ENCODE measurements at places on chromosomes 6 and 20. TPM values are rescaled to one million over a fixed set of nuclear protein-coding genes. Genes with fewer than 3 reads are reported as not detected.
A peak's percentile ranks its signal among the peaks of the same experiment; 100 is the strongest.

Gene STXBP5
- total RNA-seq: 19.7 TPM

- peak; percentile 35 for DNase-seq
These were observed 746 bp downstream of the BACH2 start for GRCh38 chr6:90295854-90296340.

GRCh38 chr6:39335780-39336545, 13.5 kb upstream of the KCNK16 start:
- DNase-seq: no peak

Gene ULBP2
- not detected for total RNA-seq

Gene GNAS-AS1
- total RNA-seq: not detected

Gene CCN6
- total RNA-seq: not detected

Gene SPDEF
- 0.19 TPM for total RNA-seq

GRCh38 chr20:17643531-17644188, 38.4 kb downstream of the RRBP1 start:
- no peak for DNase-seq

- DNase-seq: no peak
These were observed 164.6 kb downstream of the MTFR2 start for GRCh38 chr6:136085370-136086115.

Gene IRF4
- 5.8 TPM for total RNA-seq

DNA sequence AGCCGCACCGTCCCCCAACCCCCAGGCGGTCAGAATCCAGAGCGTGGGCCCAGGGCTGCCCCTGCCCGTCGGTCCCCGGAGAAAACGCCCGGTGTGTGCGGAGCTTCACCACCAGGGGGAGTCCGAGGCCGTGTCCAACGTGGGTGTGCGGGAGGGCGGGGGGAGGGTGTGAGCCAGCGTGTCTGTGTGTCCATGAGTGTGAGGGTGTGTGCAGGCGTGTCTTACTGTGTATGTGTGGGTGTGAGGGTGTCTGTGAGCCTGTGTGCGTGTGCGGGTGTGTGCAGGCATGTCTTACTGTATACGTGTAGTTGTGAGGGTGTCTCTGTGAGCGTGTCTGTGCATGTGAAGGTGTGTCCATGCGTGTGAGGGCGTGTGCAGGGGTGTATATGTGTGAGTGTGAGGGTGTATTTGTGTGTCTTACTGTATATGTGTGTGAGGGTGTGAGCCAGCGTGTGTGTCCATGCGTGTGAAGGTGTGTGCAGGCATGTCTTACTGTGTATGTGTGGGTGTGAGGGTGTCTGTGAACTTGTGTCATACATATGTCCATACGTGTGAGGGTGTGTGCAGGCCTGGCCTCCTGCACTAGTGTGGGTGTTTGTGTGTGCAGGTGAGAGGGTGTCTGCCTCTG, 24.6 kb upstream of the GATA5 start:
- peak; percentile 79 for DNase-seq

- DNase-seq: no peak
These were observed 26.8 kb upstream of the ASF1A start for GRCh38 chr6:118867181-118867580.

DNA sequence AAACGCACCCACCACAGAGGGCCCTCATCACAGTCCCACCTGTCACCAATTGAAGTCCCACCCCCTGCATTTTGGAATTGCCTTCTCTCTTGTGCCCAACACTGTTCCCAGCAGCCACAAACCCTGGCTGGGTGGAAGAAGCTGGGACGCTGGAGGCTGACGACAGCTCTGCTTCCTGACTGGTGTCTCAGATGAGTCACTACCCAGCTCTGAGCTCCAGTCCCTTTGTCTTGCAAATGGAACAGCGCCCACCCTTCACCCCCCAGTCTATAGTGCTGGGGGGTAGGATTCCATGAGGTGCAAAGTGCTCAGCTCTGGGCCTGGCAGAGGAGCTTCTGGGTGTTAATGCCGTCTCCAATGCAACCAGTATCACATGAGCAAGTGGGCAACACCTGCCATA, 85.3 kb downstream of the DLGAP4 start:
- DNase-seq: no peak

- no peak for DNase-seq
These were observed 97.3 kb upstream of the CARMIL1 start for GRCh38 chr6:25181923-25182322.

DNA sequence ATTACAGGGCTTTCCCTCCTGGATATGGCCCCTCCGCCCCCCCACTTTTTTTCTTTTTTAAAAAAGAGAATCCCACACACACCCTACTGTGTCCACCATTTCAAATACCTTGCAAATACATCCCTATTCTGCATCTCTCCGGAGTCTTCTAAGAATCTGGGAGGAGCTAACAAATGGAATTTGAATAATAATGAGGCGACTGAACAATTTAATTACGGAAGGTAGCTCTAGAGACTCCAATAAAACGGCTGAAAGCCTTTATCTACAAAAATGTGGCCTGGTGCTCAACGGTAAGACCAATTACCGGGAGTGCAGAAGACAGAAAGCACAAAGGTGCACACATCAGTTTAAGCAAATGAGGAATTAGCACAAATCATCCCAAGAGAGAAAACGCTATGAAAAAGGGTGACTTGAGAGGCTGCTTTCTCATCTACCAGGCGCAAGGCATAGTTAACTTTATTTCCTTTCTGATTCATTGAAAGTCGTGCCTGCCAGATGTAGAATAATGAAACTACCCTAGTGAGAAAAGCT, 1.8 kb downstream of the RRAGD start:
- no peak for DNase-seq
